ENCODE measurements at places on chromosomes 4 and X.

DNA sequence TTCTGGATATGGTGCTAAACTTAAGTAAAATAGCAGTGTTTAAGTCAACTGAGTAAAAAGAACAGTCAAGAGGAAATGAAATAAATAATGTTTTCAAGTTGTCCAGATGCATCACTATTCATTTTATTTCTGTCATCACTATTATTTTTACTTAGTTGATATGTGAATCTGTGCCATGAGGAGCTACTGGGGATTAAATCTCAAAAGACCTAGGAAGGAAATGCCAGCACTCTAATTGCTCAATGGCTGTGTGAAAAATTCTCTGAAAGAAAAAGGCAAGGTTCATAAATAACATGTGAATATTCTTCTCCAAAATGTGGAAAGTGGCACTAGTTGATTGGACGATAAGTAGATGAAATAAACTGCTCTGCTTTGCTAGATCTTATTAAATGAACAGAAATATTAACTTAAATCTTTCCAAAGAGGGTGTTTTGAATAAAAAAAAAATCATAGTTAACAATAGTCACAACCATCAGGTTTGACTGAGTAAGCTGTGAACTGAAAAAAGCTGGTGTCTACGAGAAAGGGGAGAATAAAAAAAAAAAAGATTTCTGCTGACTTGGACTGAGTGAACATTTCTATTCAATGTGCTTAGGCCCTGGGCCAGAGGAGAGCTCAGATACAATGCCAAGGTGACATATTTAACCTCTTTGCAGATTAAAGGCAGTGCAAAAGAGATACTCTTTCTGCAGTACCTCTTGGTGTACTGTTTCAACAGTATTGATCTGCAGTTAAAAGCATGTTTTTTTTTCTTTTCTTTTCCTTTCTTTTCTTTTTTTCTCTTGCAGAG, 1.6 kb downstream of the SPARCL1 start:
- DNase-seq, result no peak

GRCh38 chr4:2800691-2801596, 8.1 kb downstream of the SH3BP2 start:
- DNase-seq, result no peak

DNA sequence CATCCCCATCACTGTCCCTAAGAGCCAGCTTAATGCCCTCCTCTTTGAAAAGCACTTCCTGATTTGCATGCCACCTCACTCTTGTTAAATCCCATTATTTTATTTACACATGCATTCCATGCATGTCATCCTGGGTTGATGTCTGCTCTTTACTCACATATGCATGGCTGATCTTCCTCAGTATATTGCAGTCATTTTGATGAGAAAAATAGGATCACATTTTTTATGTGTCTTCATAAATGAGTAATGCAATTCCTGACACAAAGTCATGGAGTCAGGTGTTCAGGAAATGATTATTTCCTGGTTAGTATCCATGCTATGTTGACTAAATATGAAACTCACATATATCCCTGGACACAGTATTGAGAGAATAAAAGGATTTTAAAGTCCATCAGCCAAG, 204.7 kb downstream of the SLIT2 start:
- no peak for DNase-seq

GRCh38 chr4:14560577-14560976, 441.7 kb upstream of the CPEB2 start:
- no peak for DNase-seq

DNA sequence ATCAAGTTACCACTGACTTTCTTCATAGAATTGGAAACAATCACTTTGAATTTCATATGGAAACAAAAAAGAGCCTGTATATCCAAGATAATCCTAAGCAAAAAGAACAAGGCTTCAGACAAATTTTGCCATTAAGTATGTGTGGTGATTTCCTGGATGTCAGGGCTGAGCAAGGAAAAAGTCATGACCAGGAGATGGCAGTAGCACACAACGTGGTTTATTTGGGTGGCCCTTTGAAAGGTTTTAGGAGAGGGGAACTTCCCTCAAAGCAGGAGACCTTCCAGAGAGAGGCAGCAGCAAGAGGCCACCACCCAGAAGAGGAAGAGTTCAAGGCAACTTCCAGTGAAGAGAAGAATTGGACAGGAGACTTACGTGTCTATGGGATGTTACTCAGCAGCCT, 18.1 kb upstream of the ZXDB start:
- DNase-seq, result no peak

DNA sequence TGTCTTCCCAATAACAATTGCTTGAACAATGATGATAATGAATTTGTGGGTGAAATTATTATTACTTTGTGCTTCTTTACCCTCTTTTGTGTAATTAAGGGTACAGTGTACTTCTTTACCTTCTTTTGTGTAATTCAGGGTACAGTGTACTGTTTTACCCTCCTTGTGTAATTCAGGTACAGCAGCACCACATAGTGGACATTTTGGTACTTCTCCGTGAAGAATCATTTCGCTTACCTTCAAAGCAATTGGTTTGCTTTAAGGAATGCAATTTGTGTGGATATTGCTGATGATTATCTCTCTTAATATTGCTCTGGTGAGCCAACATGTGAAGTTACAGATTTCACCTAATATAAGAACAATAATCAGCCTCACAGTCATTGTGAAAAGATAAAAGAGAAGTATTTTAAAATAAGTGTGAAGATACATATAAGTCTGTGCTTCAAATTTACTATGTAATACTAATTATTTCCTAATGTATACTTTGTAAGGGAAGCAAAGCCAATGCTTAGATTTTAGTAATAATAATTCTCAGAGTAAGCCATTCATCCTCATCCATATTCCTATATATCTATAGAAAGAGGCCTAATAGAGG, 27.2 kb upstream of the SEC24B start:
- DNase-seq, result peak; percentile 56

GRCh38 chrX:100264200-100264599, 145.9 kb downstream of the PCDH19 start:
- DNase-seq, result no peak

DNA sequence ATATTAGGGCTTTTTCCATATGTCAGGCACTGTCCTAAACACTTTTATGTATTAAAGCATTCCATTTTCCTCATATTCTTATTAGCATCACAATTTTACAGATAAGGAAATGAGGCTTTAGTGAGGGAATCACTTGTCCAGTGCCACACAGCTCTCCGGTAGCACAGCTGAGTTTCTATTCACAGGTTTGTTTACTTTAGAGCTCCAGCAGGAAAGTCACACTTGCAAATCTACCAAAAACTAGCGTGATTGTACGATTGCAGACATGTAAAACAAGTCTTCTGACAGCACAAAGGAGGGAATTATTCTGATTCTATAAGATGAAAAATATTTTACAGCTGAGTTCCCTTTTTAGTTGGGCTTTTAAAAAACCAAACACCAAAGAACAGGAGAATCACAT, 472.1 kb downstream of the TMA16 start:
- DNase-seq, result no peak

- DNase-seq, result no peak
Measured at GRCh38 chr4:26788341-26788733, 72.3 kb upstream of the STIM2 start.

- DNase-seq, result no peak
Measured at GRCh38 chr4:48247142-48247877, 22.3 kb downstream of the TEC start.

- peak; percentile 11 for DNase-seq
Measured at GRCh38 chr4:82753725-82754410, 44.7 kb downstream of the SCD5 start.

DNA sequence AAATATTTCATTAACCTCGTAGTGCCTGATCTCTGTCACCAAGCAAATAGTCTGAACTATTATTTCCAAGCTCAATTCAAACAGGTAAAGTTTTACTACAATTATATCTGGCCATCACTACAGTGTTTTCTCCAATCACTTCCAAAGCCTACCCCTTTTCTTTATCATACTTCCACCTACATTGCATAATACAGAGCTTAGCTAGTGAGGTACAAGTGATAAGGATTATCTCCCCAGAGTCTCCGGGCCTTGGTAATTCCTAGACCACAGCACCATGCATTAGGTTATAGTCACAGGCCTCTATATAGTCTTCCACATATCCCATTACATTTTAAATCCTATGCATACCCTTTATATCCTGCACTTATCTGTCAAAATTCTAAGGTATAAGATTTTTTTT, 154.2 kb downstream of the SNCA start:
- no peak for DNase-seq

- peak; percentile 47 for DNase-seq
Measured at GRCh38 chr4:76830964-76831703, 66.8 kb downstream of the SOWAHB start.

DNA sequence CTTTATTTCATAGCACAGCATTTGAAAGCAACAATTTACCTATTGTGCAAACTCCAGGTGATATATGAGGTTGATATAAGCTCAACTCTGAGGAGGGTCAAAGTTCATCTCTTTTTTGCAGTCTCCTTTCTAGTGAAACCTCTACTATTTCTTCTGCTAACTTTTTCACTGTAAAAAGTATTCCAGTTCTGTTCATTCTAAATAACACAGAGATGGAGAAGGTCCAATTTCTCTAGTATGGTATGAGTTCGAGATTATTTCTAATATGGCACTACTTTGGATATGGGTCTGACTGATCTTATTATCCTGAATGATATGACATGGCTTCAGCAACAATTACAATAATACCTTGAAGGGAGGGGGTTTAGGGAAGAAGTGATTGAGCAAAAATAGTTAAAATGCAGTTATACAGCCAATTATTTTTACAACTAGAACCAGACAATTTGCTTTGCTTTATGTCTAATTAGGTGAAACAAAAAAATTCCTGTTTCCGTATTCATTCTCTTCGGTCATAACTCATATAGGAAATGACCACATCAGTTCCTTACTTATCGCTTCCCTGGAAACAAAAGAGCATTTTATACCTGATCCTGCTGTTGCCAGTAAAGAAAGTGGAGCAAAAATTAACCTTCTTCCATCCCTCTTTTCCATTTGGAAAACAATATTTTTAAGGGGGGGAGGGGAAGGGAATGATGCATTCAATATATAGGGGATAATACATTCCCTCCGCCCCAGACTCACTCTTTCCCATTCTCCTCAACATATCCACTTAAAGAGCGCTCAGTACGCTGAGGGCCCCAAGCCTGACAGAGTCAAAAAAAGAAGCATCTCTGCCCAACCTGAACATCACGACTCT, 1.0 kb downstream of the TBC1D9 start:
- no peak for DNase-seq

DNA sequence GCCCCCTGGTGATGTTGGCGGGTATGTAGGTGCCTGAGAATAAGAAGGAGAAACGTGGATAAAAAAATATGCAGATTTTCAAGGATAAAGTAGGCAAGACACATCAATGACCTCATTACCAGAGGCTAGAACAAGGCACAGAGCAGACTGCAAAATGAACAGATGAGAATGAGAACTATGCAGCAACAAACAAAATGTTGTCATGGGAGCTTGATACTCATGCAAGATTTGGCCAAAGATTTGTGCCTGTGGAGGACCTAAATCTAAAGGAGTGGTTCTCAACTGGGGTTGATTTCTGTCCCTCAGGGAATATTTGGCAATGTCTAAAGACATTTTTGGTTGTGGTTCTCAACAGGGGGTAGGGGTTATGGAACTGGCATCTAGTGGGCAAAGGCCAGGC, 177.3 kb downstream of the FRMPD4 start:
- no peak for DNase-seq

DNA sequence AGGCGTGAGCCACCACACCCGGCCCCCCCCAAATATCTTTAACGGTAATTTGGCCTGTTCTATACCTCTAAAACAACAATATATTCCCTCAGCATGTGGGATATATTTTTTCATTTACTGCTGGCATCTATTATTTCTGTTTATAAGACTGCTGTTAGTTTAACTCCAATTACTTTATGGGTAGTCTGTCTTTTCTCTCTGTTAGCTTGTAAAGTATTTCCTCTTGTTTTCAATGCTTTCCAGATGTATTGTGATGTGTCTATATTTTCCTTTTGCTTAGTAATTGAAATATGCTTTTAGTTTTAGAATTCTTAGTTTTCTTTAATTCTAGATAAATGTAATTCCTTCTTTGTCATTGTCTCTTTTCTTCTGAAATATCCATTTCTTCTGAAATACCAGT, 445.8 kb downstream of the ANKRD50 start:
- DNase-seq, result no peak

GRCh38 chr4:127364911-127365310, 267.8 kb upstream of the INTU start:
- no peak for DNase-seq

All from RWPE1 (cell line).